ENCODE measurements at places on chromosomes 11 and 22.

GRCh38 chr11:42802201-42802899 is 509.4 kb upstream of the API5 start:
- no peak for DNase-seq

- DNase-seq, result no peak
These were observed 32.5 kb upstream of the IZUMO1R start for GRCh38 chr11:94271885-94272372.

DNA sequence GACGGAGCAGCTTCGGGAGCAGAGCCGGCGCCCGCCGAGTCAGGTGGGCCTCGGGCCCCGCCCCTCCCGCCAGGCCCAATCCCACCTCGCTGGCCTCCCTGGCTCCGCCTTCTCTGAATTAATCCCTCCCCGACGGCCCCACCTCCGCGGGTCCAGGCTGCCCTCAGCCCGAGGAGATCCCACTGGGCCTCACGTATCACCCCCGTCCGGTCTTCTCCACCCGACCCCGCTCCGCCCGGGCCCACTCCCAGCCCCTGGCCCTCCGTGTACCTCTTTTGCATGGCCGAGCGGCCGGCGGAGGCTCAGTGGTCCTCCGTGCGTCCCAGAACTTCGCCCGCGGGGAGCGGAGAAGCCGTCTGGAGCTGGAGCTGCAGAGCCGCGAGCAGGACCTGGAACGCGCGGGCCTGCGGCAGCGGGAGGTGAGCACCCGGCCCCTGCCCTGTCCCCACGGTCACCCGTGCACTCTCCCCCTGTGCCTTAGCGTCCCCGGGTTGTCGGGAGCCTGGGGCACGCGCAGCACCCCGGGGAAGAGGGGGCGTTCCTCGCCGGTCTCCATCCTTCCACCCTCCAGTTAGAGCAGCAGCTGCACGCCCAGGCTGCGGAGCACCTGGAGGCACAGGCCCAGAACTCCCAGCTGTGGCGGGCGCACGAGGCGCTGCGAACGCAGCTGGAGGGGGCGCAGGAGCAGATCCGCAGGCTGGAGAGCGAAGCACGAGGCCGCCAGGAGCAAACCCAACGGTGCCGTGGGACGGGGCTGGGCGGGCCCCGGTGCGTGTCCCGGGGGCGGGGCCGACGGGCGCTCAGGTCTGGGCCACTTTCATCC is 2.2 kb upstream of the CD151 start:
- DNase-seq, result peak; percentile 35

GRCh38 chr22:49600891-49601431 is 226.7 kb downstream of the BRD1 start:
- DNase-seq, result no peak

DNA sequence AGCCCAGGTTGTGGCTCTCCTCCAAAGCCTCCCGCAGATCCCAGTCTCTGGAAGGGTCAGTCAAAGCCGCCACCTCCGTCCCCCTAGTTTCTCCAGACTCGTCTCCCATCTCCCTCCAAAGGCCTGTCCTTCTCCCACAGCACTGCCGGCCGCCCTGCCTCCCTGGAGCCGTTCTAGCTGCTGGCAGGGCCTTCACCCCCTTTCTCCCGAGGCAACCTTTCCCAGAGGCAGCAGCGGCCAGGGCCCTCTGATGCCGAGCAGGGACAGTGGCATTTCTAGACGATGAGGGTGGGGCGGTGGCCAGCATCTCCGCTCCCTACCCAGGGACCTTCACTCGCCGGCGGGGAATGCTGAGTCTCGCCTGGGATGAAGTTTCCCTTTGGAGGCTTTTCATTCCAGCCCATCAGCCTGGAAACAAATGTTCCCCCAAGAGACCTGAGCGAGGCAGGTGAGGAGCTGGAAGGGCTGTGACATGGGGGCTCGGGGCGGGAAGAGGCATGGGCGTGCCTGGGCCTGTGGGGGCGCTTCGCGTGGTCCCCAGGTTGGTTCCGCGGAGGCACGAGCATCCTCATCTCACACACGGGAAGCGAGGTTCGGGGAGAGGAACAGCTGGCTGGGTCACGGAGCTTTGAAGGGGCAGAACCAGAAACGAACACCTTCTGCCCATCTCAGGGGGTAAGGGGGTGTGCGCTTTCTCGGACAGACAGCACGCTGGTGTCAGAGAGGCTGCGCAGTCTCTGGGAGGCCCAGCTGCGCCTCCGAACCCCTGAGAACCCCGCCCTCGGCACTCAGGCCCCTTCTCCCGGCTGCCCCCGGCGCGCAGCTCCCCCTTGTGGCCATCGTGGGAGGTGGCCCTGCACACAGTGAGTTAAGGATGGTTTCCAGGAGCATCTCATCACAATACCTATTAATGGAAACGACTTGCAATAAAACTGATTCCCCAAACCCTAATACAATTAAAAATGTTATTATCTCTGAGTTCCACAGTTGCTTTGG is 18.1 kb upstream of the KLHL35 start:
- peak; percentile 13 for DNase-seq

- peak; percentile 67 for DNase-seq
These were observed 643 bp downstream of the TIGD3 start for GRCh38 chr11:65355013-65355775.

GRCh38 chr11:57514538-57515331 is 767 bp downstream of the SLC43A1 start:
- DNase-seq, result peak; percentile 48

- DNase-seq, result no peak
These were observed 110.9 kb downstream of the GALNT18 start for GRCh38 chr11:11510939-11511338.

- DNase-seq, result no peak
These were observed 59.4 kb downstream of the MICAL2 start for GRCh38 chr11:12169822-12170221.

- DNase-seq, result no peak
These were observed 9.9 kb downstream of the LRRC4C start for GRCh38 chr11:41449483-41450050.

DNA sequence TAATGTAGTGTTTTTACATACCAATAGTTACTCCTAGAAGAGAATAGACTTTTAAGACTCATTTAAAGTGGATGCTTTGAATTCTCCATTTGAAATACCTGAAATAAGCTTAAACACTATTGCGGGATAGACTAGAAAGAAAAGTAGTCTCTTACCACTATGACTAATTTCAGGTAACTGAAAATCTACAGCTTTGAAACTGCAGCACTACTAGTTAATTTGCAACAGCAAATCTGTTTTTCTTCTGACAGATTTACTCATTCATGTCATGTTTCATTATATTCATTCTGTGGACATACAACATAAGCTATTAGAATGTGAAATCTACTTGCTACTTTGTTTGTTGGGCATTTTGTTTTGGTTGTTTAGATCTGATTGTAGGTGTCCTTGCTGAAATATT is 153.6 kb downstream of the MAML2 start:
- DNase-seq, result no peak

GRCh38 chr11:16239141-16240105 is 116.9 kb downstream of the SOX6 start:
- DNase-seq, result no peak

- no peak for DNase-seq
These were observed 7.5 kb upstream of the MS4A7 start for GRCh38 chr11:60370811-60371298.

GRCh38 chr11:133925756-133926155 is 31.0 kb downstream of the IGSF9B start:
- DNase-seq, result no peak

GRCh38 chr11:34313099-34313517 is 44.7 kb downstream of the ABTB2 start:
- DNase-seq, result peak; percentile 3

GRCh38 chr11:61554172-61554988 is 26.5 kb downstream of the SYT7 start:
- DNase-seq, result no peak

DNA sequence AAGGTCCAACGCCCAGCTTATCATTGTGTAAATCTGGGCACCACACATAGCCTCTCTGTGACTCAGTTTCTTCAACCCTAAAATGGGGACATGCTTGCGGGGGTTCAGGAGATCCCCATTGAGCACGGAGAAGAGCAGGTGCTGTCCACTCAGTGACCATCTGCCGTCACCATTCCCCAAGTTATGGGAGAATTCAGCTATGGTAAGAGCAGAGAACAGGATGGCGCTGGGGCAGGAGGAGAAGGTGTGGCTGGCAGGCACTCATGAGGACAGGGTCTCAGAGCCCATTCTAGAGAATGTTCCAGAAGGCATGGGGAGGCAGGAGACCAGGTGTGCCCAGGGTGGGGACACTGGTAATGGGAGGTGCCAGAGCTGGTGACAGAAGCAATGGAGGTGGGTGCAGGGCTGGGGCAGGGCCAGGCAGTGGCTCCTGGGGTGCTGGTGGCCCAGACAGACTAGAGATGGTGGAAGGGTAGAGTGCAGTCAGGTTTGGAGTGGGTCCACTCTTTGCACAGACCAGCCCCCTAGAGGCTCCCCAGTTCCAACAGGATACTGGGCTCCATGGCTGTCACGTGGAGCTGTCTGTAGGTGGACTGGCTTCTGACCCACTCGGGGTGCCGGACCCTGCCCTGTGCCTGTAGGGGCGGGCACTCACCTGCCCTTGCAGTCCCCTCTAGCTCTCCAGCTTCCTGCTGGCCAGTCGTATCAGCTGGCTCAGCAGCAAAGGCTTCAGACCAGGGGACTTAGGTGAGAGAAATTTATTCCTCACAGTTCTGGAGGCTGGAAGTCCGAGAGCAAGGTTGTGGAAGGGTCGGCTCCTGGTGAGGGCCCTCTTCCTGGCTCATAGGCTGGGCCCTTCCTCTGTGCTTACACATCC is 84.7 kb downstream of the CDKN1C start:
- DNase-seq, result no peak

DNA sequence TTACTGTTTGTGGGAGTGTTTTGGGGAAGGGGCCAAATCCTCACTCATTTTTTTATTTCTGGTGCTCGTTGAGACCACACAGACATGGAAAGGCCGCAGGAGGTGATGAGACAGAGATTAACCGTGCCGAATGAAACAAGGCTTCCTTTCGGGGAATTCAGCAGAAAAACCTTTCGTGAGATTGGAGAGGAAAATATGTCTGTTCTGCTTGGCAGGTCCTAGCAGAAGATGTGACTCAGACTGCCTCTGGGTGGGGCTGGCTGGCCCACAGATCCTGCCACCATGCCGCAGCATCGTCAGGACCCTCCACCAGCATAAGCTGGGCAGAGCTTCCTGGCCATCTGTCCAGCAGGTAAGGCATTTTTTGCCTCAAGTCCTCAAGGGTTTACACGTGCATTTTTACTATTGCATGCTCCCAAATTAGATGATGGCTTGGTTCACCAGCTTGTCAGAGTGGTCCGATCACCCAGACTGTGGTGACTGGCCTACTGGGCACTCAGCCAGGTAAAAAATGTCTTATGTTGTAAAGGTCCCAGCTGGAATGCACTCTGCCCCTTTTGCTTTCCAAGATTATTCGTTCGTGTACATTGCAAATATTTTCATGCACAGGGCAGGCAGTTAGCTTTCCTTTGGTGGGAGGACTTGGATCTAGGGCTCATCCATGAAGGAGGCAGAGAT is 1.5 kb downstream of the DDB2 start:
- DNase-seq, result no peak

DNA sequence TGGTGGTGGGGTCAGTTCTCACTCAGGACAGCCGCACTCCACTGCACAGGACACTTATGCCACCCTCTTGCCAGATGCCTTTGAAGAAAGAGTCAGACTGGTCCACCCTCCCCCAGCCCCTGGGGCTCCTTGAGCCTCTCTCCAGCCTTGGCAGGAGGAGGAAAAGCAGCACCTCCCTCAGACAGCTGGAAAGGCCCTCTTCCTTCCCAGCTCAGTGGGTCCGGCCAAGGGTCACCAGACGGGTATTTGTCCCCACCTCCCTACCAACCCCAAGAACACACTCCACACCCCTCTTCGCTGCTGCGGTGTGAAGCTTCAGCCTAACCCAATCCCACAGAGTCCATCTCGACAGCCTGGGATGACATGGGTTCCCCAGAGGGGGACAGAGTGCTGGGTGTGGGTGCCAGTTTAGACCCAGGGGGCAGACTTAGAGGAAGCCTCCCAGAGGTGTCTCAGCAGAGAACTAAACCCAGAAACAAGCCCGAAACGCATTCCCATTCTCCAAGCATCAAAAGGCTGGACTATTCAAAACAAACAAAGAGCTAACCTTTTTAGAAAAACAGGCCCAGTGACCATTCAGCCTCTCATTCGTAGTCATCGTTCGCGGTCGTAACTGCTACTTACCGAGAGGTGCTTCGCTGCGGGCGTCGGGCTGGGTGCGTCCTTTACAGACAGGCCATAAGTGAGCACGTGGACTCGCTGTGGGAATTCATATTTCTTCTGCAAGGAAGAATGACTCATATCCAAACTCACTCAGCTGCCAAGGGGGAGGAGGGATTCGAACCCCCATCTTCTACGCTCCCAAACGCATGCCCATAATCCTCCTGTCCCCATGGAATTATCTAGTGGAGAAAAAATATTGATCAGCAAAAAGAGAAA is 57.5 kb upstream of the ANO1 start:
- no peak for DNase-seq

DNA sequence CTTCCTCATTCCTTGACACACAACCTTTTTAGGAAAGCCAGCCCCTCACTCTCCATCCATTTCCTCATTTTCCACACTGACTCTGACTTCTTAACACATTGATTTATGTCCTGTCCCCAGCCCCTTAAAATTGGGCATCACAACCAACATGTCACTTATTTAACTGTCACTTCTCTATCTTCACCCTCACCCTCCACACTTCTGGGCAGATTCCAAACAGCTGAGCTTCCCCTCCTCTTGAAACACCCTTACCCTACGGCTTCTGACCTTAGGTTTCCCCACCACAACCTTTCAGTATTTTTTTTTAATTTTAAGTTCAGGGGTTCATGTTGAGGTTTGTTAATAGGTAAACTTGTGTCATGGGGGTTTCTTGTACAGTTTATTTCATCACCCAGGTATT is 696.3 kb downstream of the DLG2 start:
- no peak for DNase-seq

DNA sequence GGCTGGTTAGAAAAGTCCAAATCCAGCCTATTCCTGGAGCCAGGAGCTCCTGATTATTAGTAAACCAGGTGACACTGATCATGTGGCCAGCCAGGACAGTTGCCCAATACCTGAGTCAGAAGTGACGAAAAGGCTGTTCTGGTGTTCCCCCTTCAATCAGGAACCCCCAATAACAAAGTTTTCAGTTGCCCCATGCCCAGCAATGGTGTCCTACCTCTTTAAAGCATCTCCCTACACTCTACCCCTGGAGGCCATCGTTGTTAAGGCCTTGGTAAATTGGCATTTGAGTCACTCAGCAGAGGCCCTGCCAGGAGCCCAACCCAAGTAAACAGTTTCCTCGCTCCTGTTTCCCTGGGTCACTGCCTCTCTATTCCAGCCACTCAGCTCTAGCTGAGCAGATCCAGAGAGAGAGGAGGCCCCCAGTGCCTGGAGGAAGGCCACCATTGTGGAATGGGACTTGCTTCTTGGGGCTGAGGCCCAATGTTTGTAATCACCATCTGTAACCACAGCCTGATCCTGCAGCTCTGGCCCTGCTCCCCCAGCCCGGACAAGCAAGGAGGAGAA is 25.0 kb downstream of the ARHGAP1 start:
- no peak for DNase-seq

DNA sequence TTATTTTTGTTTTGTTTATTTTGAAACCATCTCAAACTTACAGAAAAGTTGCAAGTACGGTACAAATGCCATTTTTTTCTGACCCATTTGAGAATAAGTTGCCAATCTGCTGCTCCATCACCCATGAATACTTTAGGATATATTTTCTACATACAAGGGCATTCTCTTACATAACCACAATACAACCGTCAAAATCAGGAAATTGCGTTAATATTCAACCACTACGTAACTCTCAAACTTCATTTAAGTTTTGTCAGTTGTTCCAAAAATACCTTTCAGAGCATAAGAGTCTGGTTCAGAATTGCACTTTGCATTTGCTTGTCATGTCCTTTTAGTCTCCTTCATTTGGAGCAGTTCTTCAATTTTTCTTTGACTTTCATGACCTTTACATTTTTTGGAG is 194.3 kb upstream of the BDNF start:
- DNase-seq, result no peak

Data from T-cell (primary cell).